ENCODE measurements at places on chromosomes 12 and 14. TPM values are rescaled to one million over a fixed set of nuclear protein-coding genes. Genes with fewer than 3 reads are reported as not detected.

GRCh38 chr14:65179918-65180724, 77.8 kb upstream of the MAX start:
- DNase-seq = peak; percentile 95

Gene TEX52
- not detected for total RNA-seq

Gene FAIM2
- total RNA-seq = not detected

DNA sequence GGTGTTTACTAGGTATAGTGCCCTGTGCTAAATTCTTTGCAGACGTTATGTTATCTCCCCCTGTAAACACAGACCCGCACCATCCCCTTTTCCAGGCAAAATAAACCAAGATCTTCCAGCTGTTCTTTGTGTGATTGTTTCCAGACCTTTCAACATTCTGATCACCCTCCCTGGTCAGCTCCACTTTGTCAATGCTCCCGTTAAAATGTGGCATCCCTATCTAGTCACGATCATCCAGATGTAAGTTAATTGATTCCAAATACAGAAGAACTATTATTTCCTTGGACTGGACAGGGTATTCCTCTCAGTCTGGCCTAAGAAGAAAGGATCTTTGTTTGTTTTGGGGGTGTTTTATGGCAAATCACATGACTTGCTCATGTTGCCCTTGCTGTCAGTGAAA, 127.6 kb upstream of the ARID2 start:
- DNase-seq = no peak

Gene CMA1
- total RNA-seq = not detected

DNA sequence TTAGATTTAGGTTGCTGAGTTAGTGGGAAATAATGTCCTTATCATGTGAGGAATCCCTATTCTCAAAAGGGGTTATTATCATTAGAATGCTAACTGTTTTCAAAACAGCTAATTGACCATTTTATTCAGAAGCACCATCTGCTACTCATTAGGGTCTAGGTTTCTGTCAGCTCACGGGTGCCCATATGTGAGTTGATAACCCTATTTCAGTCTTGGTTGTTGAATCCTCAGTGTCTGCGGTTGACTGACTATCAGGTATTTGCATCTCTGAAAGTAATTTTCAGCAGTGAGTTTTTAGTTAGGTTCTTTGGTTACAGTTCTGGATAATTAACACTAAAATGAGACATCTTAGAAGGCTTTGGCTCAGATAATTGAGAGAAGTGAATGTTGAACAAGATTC, 1404.0 kb downstream of the AACS start:
- no peak for DNase-seq

- no peak for DNase-seq
Measured at GRCh38 chr14:78131201-78131600, 39.0 kb upstream of the NRXN3 start.

DNA sequence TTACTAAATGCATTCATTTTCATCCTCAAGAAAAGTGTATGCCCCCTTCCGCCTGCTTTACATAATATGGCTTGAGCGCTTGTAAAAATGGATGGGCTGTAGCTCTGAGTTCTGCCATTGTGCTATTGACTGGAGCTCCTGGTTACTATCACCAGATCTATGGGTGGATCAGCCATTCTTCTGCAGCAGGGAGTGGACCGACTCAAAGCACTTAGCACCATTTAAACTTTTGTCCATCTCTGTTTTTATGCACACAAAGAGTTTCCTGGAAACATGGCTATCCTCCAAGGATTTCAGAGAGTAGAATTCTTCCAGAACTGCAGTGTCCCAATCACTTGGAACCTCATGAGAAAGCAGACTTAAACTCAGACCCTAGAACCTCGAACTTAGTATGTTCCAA, 4.5 kb upstream of the NUMB start:
- DNase-seq = no peak

- no peak for DNase-seq
Measured at GRCh38 chr12:89513544-89513943, 11.1 kb downstream of the GALNT4 start.

- peak; percentile 25 for DNase-seq
Measured at GRCh38 chr14:88937706-88938105, 113.3 kb downstream of the TTC8 start.

DNA sequence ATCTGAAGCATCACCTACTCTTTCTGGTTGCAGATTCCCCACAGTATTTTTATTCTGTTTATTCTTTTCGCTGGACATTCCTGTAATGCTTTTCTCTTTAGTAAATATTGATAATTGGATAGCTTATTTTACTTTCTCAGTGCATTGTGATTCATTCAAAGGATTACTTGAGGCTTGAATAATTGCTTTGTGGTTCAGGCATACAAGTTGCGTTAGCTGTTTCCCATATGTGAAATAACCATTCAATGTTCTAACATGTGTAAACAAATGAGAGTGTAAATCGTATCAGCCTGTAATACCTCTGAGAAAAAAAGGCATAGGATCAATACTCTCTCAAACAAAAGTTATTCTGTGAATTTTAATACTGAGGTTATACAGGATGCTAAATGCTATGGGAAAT, 1004.2 kb upstream of the SEL1L start:
- no peak for DNase-seq

DNA sequence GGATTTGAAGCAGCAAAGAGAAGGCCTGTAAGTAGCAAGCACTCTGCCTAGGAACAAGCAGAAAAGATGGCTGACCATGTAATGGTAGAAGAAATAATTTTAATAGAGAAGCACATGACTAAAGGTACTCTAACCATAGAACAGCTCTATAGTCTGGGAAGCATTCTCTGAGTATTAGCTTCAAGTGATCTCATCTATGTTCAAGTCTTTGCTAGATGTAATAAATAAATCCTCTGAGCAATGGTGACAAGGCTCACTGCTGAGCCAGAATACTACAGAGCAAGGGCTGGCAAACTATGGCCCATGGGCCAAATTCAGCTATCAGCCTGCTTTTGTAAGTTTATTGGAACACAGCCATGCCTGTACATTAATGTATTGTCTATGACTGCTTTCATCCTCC, 84.8 kb downstream of the PEBP1 start:
- no peak for DNase-seq

Gene ZDHHC22
- 0.10 TPM for total RNA-seq

- peak; percentile 33 for DNase-seq
Measured at GRCh38 chr14:100900837-100901390, 2.6 kb downstream of the RTL1 start.

- peak; percentile 87 for DNase-seq
Measured at GRCh38 chr12:56160193-56160763, 2.1 kb downstream of the MYL6 start.

- peak; percentile 21 for DNase-seq
Measured at GRCh38 chr14:49582113-49582977, 3.8 kb downstream of the RPS29 start.

Gene KRT81
- 235 TPM for total RNA-seq

- no peak for DNase-seq
Measured at GRCh38 chr14:99636487-99636886, 8.4 kb upstream of the HHIPL1 start.

GRCh38 chr12:78402366-78403134, 462.0 kb upstream of the SYT1 start:
- DNase-seq = no peak

Gene SMARCC2
- 44.3 TPM for total RNA-seq

DNA sequence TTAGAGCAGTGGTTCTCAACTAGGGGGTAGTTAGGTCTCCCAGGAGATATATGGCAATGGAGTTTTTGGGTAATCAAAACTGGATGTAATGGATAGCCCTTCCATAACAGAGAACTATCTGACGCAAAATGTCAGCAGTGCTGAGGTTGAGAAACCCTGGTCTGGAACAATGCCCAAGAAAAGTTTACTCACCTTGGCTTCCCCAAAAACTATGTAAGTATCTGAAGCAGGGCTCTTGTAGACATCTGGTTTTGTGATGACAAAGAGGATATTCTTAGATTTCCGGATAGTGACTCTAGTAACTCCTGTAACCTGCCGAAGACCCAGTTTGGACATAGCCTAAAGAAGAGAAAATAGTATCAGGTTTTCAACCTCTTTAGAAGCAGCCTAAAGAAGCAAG, 11.8 kb downstream of the NACA start:
- no peak for DNase-seq

Gene FBLN5
- 0.67 TPM for total RNA-seq

GRCh38 chr14:101965181-101965544, 790 bp downstream of the DYNC1H1 start:
- DNase-seq = peak; percentile 53

DNA sequence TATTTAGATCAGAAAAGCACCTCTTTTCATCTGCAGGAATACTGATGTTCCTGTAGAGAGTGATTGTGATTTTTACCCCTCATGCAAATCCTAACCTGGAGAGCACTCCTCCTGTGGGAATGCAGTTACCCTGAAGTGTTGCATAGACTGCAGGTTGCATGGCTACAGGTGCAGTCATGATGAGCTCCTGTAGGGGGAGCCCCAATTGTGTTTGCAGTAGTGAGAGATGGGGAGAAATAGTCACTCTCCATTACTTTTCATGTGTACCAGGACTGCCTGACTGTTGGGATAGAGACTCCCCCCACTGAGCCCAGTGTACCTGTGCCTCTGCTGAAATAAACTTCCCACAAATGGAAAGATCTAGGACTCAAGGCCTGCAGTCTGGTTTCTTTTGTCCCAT, 1086.5 kb downstream of the SLC6A15 start:
- peak; percentile 32 for DNase-seq

Gene IFI27L1
- 15.4 TPM for total RNA-seq

Gene LRRC43
- total RNA-seq = not detected
